Activated CD4-positive, alpha-beta T cell treated with anti-CD3 and anti-CD28 coated beads, Interleukin-2, amount 50 U/mL, for 48 hours (primary cell): ENCODE measurements at places on chromosomes 6 and 20.
A peak's percentile ranks its signal among the peaks of the same experiment; 100 is the strongest.

- DNase-seq = peak; percentile 30
Measured at GRCh38 chr6:107618672-107619071, 128.8 kb downstream of the SOBP start.

DNA sequence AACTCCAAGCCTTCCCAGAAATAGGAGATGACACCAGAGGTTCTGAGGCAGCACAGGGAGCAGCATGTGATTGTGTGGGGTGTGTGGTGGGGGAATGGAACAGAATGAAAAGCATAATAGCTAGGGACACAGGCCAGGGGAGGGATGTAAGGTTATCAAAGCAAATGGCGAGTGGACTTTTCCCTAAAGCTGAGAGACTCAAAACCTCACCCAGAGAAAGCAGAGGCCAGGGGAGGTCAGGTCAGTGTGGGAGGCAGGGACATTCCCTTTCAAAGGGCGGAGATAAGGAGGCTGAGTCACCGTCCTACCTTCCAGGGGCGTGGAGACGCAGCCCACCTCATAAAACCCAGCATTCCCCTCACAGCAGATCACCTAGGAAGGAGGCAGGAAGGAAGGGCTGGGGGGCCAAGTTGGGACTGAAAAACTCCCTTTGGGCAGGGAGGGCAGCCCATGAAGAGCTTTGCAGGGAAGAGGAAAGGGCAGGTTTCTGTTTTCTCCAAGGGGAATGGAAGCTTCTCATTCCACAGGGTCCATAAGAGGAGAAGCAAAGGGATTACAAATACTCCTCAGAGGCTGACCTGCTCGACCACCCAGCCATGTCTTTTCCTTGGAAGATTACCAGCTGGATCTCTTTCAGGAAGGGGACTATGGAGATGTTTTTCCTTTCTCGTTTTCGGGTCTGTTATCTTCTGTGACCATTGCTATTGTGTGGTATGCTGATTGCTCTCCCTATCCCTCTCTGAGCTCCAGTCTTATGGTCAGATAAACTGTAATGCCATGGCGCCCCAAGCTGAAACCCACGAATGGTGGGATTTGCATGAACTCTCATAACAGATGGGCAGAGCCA, 9.6 kb upstream of the LY6G5C start:
- DNase-seq = no peak

DNA sequence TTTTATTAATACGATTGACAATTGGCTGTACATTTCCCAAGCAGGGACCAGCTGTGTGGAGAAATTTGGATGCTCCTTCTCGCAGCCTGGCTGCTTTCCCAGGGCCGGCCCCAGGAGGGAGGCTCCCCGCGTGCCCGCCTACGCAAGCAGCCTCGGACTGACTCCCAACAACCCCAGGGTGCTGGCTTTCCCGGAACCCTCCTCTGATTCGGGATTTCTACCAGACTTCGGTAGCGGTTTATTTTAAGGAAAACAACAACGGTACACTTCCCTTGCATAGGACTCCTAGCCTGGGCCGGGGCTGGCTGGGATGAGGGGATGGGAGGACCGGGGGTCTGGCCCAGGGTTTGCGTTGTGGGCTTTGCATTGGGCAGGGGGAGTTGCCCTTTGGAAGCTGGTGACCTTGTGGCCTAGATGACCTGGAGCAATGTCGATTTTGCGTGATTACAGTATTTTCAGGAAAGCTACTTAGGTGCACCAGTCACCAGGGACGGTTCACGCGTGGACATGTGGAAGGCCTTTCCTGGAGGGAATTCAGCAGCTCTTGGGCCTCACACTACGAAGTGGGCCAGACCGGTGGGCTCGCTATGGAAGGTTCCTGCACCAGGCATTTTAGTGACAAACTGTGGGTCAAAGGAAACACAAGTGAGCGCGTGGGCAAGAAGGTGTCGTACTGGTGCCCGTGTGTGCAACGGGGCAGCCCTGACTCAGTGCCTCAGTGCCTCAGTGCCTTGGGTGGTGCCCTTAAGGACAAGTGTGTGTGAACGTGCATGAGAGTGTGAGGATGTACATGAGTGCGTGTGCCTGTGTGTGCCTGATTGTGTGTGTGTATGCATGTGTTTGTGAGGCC, 20.7 kb upstream of the PHACTR3 start:
- DNase-seq = no peak

DNA sequence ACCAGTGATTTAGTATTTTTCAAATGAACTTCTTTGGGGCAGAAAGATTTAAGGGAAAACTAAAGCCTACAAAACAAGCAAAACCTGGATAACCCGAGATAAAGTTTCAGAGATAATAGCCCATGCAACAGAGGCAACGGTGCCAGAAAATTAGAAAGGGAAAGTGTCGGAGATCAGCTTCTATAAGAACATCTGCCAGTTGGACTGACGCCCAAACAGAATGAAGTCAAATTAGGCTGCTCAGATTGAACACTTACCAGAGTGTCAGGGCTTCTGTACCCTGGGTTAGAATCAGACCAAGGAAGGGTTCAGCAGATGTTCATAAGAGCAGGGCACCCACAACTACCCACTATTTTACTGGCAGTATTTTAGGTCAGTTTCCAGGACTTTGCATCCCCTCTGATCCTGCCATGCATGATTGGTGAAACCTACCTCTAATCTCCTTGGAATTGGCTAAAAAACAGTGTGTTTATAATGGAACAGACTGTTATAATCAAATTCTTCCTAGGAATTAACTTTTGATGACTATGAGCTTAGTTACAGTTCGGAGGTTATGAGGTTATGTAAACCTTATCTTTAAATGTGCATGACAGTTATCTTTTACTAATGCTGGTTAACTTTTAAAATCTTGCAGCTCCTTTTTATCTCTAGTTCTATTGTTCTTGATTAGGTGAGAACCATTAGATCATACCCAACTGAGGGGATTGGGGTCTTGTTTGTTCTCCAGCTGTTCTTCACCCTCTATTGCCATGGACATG, 13.1 kb downstream of the BMP2 start:
- no peak for DNase-seq

DNA sequence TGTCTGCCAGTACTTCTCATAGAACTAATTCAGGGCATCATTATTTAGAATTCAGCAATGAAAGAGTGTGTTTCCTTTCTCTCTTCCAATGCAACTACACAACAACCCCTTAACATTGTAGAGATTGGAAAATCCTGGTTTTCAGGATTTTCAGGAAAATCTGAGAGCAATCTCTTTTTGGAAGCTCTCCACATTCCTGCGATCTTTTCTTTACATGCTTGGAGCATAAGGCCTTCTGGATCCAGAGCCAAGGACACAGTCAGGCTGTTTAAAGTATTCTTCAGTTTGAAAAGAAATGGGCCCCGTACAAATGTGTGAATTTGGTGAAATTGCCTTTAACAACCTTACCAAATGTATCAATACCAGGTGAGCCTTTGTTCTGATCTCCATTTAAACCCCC, 469.7 kb downstream of the PKHD1 start:
- no peak for DNase-seq

DNA sequence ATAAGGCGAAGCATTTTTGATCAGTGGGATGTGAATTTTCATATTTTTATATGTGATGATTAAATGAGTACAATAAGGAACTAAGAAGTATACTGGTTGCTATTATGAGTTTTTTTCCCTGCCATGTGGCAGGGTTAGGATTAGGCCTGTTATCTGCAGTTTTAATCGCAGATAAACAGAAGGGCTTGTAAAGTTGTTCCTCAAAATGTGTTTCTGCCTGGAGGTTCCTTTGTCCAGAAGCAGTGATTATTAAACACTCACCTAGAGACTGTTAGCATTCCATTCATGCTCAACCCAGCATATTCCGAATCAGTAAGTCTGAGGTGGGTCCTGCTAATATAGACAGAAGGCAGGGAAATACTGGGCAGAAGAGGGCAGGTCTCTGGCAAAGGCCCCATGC, 316.0 kb downstream of the CLIC5 start:
- no peak for DNase-seq

DNA sequence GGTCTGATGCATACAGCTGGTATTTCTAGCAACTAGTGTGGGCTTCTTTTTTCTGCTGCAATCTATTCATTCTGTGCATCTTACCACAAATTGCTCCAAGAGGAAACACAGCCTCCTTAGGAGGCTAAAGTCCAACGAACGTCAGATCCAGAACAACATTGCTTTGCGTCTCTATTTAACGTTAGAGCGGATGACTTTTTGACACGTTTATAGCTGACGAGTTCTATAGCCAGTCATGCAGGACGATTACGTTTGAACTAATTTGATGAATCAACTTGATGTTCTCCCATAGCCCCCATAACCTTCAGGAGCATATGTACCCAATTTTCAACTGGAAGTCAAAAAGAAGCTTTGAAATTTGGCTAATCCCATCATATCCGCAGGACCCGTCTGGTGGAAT, 59.9 kb downstream of the TSHZ2 start:
- DNase-seq = no peak

GRCh38 chr6:105136431-105137350, 43.1 kb downstream of the POPDC3 start:
- peak; percentile 16 for DNase-seq

DNA sequence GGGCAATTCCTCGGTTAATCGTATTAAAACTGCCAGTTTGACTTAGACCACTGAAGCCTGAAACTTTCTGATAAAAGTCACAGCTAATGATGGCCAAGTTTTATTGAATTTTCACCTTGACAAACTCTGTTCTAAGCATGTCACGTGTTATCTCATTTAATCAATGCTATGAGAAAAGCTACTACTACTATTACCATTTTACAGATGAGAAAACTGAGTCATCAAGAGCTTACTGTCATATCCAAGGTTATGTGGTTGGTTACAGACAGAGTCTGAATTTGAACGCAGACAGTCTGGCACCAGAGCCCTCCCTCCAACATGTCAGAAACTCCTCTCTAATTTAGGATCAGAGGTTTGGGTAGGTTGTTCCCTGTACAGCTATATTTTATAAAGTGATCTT, 4.3 kb downstream of the FAXC start:
- no peak for DNase-seq

GRCh38 chr6:98560418-98560817, 274.0 kb upstream of the POU3F2 start:
- no peak for DNase-seq

- DNase-seq = no peak
Measured at GRCh38 chr6:80508885-80509630, 402.6 kb downstream of the BCKDHB start.

DNA sequence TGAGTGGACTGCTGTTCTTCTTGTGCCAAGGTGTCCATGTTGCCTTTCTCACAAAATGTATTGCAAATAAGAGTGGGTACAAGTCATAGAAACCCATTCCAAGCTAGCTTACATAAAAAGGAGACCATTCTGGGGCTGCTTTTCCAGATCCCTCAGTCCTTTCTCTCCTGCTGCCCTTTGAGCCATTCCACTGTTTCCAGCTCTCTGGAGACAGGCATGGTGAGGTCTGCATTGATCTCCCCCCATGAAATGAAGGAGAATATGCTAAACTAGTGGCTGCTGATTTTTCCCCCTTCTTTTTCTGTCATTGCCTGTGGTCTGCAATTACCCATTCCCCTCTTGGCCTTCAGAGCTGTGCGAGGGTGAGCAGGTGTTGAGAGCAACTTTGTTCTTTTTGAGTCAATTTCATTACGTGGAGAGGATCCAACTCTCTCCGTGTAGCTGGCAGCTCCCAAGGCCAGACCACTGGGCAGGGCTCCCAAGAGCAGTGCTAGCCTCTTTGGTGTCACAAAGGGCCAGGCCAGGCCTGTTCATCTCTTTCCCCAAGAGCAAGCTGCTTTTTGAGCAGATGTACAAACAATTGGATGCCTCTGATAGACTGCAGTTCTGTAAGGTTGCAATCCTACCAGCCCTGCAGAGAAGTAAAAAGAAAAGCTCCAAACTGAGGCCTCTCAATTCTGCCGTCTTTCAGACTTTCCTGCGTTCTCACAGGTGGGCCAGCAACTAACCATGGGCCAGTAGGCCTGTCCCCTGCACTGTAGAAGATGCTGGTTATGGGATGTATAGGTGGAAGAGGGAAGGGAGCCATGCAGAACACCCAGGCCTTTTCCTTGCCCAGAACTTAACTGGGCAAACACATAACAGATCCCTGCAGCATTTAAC, 96.1 kb upstream of the ARMC2 start:
- DNase-seq = no peak
